ENCODE measurements at places on chromosomes 2 and 18.

GRCh38 chr2:63849381-63850203 is 7.9 kb downstream of the UGP2 start:
- peak; percentile 51 for DNase-seq

- no peak for DNase-seq
Measured at GRCh38 chr2:103008586-103008985, 246.8 kb downstream of the TMEM182 start.

GRCh38 chr2:112708968-112709367 is 11.9 kb upstream of the NT5DC4 start:
- DNase-seq, result no peak

GRCh38 chr2:195419033-195419432 is 238.0 kb upstream of the SLC39A10 start:
- DNase-seq, result no peak

- no peak for DNase-seq
Measured at GRCh38 chr2:241618296-241618805, 18.6 kb downstream of the THAP4 start.

GRCh38 chr2:45910473-45911060 is 259.1 kb downstream of the PRKCE start:
- no peak for DNase-seq

GRCh38 chr2:231463698-231464575 is at the start of gene NCL:
Gene NCL, minus strand, starts transcription at chr2:231464484. Its CDS starts 131 bp downstream, at chr2:231464353.
- DNase-seq, result peak; percentile 86

- no peak for DNase-seq
Measured at GRCh38 chr2:237721458-237721857, 77.1 kb upstream of the RBM44 start.

GRCh38 chr2:67824186-67824585 is 238.6 kb downstream of the C1D start:
- no peak for DNase-seq

DNA sequence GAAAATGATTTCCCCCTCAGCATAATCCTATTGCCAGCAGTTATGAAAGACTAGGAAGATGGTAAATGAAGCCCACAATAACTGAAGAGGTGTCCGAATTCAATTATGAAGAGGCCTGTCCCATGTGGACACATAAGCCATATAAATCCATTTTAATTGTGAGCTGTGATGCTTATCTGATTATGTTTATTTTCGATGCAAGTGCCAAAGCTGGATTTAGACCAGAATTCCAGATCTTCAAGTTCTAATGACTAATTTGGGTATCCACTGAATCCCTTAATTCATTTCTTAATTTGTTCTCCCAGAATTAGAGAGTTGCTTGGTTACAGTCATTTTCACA is 24.5 kb downstream of the SPATS2L start:
- DNase-seq, result no peak

DNA sequence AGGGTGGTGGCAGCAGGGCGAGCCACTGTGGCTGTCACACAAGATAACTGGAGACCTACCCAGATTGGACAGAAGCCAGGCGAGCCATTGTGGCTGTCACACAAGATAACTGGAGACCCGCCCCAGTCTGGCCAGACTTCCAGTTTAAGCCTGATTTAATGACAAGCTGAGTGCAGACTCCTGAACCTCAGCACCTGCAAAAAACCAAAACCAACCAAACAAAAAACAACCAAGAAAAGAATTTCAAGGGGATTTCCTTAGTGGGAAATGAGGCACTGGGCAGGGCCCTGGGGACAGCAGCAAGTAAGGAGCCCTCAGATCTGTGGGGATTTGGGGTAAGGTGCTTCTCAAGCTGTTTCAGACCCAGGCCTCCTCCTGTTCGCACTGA is 95.2 kb upstream of the BOD1L2 start:
- no peak for DNase-seq

DNA sequence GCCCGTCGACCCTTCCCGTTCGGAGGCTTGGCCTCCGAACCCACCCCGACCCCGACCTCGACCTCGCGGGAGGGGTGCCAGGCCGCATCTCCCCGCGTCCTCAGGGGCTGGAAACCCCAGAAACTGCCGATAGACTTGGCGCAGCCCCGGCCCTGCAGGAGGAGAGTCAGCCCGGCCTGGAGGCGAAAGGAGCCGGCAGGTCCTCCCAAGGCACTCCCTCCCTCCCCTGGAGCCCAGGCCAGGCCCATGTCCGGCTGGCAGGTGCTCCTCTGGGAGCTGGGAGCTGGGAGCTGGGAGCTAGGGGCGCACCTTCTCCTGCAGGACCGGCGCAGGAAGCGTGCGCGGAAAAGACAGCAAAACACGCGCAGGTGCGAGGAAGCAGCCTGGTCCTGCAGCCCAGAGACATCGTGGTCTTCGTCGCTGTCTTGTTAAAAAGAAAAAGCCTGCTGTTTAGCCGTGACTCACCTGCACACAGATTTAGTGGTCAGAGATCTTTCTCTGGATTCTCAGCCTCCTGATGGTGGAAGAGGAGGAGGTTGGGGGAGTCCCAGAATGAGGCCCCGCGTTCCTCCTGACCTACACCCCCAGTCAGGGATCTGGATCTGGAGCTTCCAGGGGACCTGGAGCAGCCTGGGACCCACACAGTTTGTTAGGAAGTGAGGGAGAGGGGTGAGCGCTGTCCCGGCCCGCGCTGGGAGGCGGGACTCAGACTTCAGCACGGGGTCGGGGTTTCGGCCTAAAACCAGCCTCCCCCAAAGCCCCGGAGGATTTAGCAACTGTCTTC is 660 bp upstream of the MBP start:
- no peak for DNase-seq

DNA sequence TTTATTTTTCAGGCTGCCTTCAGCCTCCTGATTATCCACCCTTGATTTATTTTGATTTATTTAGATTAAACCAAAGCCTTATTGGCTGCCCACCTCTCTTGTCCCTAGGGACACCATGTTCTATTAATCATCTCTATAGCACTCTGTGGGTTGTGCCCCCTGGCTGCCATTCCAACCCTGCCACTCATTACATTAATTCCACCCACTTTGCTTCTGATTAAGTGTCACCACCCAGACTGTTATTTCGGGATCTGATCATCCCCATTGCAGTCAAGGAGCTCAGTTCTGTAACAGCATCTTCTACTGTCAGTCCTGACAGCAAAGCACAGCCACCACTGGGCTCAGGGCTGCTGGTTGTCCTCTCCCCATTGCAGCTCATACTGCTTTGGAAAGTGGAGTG is 175.1 kb upstream of the DDX18 start:
- no peak for DNase-seq

- no peak for DNase-seq
Measured at GRCh38 chr18:67135981-67136380, 380.5 kb downstream of the DSEL start.

- no peak for DNase-seq
Measured at GRCh38 chr18:31710826-31711225, 26.4 kb upstream of the B4GALT6 start.

DNA sequence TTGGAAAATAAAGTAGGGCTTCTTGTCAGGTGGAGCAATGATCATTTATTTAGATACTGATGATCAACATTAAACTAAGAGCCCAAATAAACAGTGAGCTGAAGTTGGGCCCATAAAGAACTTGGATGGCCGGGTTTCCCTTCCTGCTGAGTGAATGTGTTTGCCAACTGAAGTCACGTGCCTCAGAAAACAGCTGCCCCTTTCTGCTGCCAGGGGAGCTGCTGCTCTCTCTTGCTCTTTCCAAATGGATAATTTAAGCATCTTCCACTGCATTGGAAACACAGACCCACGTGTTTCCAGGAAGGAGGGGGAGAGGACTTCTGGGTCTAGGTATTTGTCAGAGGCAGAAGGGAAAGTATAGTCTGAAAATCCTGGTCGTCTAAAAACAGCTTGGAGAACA is 22.9 kb upstream of the NCKAP5 start:
- no peak for DNase-seq

DNA sequence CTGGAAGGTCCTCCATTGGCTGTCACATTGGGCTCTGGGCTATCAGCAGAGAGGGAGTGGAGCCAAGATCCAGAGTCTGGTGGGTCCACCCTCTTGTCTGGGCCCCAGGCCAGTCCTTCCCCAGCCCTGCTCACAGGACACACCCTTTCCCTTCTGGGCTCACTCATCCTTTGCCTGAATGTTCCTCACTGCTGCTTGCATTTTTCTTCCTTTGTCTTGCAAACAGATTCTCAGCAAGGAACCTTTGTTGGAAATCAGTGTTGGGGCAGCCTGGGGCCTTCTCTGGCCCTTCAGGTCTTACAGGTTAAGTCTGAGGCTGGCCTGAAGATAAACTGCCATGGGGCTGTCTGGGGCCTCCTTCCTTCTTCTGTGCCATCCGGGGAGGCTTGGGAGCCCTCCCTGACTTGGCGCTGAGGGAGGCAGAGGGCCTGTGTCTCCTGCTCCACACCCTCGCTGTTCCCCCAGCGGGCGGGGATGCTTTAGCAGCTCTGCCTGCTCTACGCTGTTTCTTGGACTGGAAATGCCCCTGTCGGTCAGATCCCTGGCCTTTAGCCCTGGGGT is 11.5 kb upstream of the CELF4 start:
- no peak for DNase-seq

DNA sequence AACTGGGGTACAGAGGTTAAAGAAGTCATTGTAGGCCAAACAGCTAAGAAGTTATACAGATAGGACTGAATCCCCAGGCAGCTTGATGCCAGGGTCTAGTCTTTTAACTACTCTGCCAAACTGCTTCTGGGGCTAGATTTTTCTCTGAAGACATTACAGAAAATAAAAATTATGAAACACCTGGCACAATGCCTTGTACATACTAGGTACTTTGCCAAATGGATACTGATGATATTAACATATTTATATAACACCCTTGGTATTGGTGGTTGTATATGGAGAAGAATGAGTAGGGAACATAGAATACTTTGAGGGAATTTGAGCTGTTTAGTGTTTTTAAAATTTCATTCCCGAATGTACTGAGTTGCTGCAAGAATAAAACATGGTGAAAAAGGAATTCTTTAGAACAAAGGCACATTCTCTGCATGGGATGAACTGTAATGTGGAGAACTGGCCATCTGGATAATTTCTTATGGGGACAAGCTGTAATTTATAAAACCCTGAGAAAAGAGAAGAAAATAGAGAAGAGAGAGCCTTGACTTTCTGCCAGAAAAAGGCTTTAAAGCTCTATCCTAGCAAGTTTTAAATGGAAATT is 210.9 kb upstream of the TMEM200C start:
- DNase-seq, result no peak

GRCh38 chr2:68931149-68931711 is 21.5 kb downstream of the GKN2 start:
- DNase-seq, result no peak

GRCh38 chr18:69559604-69560003 is 158.9 kb downstream of the DOK6 start:
- no peak for DNase-seq

- no peak for DNase-seq
Measured at GRCh38 chr2:125280265-125280664, 1255.2 kb downstream of the CNTNAP5 start.

DNA sequence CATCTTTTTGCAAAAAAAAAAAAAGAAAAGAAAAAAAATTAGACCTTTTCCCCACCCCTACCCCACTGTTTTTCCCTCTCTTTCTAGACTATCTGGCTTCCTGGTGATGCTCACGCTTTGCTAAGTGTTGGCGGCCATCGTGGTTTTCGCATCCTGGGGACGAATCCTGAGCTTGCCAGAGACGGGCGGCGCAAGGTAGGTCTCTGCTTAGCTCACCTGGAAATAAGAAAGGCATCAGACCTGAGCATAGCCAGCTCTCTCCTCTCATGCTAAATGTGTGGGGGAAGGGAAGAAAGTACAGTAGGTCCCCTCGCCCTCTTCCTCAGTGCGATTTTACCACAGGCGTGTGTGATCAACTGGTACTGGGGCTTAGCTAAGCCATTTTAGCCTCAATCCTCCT is 90.5 kb downstream of the KLHL29 start:
- DNase-seq, result no peak

- DNase-seq, result no peak
Measured at GRCh38 chr2:203683932-203684556, 22.4 kb upstream of the CD28 start.

GRCh38 chr18:6205706-6206105 is 209.0 kb downstream of the L3MBTL4 start:
- no peak for DNase-seq

DNA sequence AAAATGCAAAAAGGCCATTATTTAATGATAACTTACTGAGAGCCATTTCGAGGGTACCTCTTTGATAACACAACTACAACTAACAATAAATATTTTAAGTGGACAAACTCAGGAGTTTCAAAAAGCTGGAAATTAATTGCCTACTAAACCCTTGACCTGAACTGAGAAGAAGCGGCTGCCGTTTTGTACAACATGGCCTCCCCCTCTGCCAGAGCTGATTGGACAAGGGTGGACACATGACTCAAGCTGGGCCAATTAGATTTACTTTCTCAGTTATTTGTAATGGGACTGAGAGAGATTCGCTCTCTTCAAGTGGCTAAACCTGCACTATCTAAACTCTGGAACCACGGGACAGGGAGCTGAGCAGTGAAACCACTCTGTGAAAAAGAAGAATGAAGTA is 135.9 kb upstream of the SERPINE2 start:
- DNase-seq, result no peak

GRCh38 chr2:1601067-1601412 is 143.3 kb downstream of the PXDN start:
- DNase-seq, result no peak

DNA sequence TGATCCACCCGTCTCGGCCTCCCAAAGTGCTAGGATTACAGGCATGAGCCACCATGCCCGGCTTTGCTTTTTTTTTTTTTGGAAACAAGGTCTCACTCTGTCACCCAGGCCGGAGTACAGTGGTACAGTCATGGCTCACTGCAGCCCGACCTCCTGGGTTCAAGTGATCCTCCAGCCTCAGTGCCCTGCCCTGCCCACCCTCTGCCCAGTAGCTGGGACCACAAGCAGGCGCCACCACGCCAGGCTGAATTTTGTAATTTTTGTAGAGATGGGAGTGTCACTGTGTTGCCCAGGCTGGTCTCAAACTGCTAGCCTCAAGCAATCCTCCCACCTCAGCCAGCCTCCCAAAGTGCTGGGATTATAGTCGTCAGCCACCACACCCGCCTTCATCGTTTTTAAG is 11.6 kb upstream of the PSD4 start:
- no peak for DNase-seq

DNA sequence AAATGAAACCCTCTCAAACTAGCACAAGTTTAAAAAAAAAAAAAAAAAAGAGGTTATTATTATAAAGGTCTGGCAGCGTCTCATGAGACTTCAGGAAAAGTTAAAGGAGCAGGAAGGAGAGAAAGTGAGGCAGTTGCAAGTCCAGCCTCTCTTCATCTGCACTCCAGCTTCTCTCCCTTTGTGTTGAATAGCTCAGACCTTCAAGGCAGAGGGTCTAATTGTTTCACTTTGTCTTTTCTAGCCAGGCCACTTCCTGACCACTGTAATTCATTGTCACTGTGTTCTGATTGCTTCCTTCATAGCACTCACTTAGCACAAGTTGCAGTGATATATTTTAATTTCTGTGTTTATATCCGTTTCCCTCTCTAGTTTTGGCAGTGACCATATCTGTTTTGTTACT is 99.9 kb downstream of the SPATS2L start:
- DNase-seq, result no peak

DNA sequence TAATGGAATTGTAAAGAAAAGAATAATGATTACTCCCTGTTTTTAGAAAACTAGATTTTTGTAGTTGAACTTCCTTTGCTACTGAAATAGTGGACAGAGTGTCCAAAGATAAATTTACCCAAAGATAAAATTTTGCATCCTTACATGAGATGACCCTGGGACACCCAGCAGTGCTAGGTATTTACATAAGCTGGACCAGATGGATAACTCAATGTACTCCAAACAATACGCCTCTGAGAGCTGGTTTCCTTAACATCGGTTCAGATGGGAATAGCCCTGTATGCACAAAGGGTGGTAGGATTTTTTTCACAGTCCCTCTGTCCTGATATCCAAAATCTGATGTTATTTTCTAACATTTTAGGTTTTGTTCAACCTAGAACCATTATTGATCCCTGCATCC is 432.1 kb upstream of the ID2 start:
- DNase-seq, result no peak

- no peak for DNase-seq
Measured at GRCh38 chr2:98702858-98703620, 27.9 kb downstream of the MGAT4A start.

All from BJ (cell line).